Adipocyte (in vitro differentiated cells): ENCODE measurements at places on chromosomes 1 and 21.

DNA sequence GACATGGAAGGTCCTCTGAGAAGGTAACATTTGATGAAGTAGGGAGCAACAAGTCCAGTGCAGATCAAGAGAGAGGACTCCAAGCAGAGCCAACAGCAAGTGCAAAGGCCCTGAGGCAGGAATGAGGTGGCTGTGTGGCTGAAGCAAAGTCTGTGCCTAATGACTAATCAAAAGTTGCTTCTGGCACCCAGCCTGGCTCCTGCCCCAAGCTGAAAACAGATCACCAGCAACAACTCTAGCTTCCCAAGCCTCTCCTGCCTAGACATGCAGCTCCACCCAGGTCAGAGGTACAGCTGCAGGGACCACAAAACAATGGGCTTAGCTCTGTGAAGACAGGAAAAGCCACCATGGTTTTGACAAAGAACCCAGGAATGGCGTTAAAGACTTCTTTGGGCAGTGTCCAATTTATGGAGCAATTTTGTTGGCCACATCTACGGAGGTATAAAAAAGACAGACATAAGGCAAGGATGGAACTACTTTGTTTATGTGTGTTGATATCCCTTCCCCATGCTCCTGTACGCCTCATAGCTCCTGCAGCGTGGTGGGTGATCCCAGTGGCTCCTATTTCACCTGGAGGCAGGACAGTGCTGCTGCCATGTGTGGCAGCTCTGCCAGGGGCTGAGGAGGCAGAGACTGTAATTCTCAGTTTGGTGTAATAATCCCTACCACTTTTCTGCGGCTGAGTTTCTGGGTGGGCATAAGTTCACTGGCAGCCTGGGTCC, 26.4 kb upstream of the IGSF3 start:
- DNase-seq, result peak; percentile 50

GRCh38 chr21:24636696-24637095, 970.6 kb downstream of the MRPL39 start:
- no peak for DNase-seq

DNA sequence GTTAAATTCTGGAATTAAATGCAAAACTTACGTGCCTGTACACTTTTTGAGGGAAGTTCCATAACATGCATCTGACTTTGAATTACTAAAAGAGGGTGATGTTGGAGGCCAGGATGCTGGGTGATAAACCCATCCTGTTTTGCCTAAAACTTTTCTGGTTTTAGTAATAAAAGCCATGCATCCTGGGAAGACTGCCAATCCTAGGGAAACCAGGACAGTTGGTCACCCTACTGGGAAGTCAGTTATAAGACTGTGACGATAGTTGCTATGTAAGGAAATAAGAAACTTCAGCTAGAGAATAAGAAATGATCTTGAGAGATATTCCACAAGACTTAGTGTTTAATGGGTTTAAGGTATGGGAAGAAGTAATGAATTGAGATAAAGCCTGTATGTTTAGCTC, 336.6 kb upstream of the LYPLAL1 start:
- no peak for DNase-seq

- DNase-seq, result peak; percentile 82
These were observed 3.2 kb upstream of the NPL start for GRCh38 chr1:182786223-182786994.

GRCh38 chr1:36350659-36351226, 27.3 kb upstream of the EVA1B start:
- peak; percentile 89 for DNase-seq

GRCh38 chr1:32215629-32216480, 6.3 kb downstream of the TMEM234 start:
- DNase-seq, result peak; percentile 88

GRCh38 chr1:228691926-228692325, 43.4 kb upstream of the RHOU start:
- peak; percentile 53 for DNase-seq

GRCh38 chr1:240888787-240889048, 276.8 kb upstream of the GREM2 start:
- DNase-seq, result no peak

DNA sequence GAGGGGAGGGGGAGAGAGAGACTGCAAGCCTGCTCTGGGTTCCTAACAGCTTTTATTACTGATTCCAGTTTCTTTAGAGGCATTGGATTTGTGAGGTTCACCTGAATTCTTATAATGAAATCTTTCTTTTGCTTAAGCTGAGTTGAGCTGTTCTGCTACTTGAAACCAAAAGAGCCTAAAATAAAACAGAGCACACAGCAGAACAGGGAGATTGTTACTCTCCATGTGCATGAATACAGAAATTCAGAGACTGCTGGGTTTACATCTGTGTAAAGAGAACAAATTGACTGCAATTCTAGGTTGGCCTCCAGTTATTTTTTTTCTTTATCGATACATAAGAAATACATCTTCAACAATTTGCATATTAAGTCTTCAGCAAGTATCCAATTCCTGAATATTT, 168.8 kb upstream of the NRIP1 start:
- no peak for DNase-seq

GRCh38 chr1:65357291-65357960, 48.1 kb downstream of the DNAJC6 start:
- DNase-seq, result no peak

DNA sequence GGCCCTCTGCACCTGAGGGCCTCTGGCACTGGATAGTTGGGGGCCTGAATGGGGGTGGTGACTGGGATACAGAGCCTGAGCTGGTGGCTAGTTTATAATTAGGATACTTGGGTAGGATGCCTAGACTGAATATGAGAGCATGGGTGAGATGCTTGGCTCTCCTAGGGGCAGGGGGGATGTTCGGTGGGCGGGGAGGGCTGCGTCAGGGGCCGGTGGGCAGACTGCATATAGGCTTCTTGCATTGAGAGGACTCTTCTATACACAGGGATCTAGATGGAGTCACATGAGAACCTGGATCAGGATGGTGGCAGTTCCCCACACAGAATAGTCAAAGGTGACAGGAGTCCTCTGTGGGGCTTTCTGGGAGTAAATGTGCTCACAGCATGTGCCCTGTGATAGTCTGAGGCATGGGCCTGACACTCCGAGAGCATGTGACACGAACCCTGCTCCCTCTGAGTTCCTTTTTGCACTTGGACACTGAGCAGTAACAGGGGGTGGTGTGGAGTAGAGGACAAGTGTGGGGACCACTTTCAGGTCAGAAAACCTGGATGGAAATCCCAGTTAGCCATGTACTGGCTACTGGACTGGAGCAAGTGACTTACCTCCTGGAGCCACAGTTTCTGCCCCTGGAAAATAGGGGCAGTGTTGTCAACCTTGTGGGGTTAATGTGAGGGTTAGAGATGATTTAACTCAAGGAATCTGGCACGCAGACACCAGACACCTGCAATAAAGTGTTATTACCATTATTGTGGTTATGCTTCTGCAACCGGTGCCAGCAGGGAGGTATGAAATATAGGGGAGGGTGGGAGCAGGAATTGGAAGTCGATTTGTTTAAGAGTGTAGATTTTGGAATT, 2.2 kb downstream of the MAP7D1 start:
- no peak for DNase-seq

GRCh38 chr1:57218487-57219079, 205.3 kb downstream of the DAB1 start:
- DNase-seq, result no peak

- DNase-seq, result no peak
These were observed 72.1 kb downstream of the PDE9A start for GRCh38 chr21:42725416-42725930.

- peak; percentile 95 for DNase-seq
These were observed 791 bp upstream of the MAST2 start for GRCh38 chr1:45802343-45803298.

- DNase-seq, result no peak
These were observed 29.6 kb downstream of the CLCA1 start for GRCh38 chr1:86498281-86498680.

- peak; percentile 61 for DNase-seq
These were observed 35.1 kb upstream of the EYA3 start for GRCh38 chr1:28123461-28123961.

- no peak for DNase-seq
These were observed 3.3 kb upstream of the PCBP3 start for GRCh38 chr21:45640001-45640887.

DNA sequence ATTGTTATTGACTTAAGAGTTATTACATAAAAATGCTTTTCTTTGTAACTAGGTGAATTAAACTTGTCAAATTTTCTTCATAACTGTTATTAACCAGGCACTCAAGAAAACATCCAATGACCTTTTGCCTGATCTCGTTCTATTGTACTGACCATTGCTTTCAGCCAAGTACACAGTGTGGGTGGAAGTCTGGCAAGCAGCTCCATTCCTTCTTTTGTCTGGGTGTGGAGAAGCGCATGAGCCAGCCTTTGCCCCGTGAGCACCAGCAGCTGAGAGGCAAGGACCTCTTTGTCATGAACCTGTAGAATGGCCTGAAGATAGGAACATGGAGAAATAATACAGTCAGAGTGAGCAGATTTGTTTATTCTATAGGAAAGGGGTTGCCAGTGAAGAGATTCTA, 57.5 kb downstream of the IARS2 start:
- peak; percentile 23 for DNase-seq

DNA sequence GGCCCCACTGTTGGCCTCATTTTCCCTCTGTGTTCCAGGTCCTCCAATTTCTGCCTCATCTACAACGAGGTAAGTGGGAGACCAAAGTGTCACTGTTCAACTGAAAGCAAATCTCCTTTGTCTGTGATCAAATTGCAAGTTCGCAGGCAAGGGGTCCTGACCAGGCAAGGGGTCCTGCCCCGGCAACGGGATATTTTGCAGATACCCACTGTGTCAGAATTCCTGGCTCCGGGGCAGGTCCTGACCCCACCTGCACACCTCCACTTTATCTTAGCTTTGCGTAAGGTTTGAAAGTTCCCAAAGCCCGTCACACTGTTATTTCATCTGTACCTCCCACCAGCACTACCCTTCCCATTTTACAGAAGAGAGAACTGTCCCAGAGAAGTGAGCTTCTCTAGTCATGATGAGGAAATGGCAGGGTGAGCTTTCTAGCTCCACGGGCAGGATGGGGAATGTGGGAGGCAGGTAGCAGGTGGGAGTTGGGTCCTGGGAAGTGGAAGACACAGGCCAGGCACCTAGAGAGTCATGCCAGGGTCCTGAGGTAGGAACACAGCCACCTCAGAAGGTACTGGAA, 32.0 kb upstream of the CSF1 start:
- DNase-seq, result no peak
